Esophagus squamous epithelium (tissue), 5 donors: ENCODE measurements at places on chromosomes 1 and 21.

- no peak for DNase-seq
Observed at GRCh38 chr1:175250027-175250426, 57.5 kb upstream of the KIAA0040 start.

DNA sequence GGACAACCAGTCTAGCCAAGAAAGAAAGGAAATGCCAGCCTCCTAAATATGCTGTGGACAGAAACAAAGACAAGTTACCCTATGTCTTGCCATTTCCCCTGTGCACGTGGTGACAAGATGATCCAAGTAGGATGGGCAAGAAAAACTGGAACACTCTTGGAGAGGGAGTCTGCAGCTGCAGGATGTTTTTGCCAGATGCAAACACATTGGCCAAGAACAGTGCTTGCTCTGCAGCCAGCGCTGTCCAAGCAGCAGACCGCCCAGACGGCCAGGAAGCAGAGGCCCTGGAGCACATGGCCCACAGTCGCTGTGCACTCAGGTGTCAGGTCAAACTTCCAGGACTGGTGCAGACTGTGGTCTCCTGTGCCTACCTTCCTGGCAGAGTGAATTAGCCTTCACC, 189.3 kb downstream of the SLC35F3 start:
- DNase-seq: no peak

DNA sequence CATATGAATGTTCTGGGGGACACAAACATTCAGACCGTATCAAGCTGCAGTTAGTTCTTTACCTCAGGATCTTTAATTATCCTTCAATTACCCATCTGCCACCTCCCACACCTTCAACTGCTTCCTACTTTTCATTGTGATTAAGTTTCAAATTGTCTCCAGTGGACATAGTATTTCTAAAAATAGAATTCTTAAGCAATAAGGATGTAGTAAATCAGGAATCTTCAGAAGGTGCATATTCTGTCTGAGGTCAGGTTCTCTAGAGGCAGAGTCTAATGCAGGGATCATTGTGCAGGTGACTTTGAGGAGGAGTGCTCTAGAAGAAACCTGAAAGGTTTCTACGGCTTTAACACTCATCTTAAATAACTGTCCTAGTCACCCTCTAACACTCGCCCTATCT, 102.6 kb upstream of the PPP2R5A start:
- no peak for DNase-seq

DNA sequence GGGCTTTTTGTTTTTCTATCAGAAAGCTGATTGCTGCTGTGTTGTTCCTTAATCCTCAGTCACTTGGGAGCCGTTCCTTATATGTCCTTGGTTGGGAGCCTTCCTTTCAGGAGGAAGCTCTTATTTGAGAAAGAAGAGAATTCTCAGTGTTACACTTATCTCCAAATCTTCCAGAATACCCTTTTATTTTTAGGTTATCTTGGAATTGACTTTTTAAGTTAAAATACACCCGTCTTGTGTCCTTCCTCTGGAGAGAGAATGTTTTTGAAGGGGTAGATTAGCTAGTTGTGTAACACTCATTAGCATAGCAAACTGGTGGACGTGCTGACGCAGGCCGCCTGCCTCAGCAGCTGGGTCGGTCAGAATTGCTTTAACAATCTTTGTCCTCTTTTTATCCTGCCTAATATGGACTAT, 42.1 kb downstream of the LRRC8B start:
- DNase-seq: no peak

DNA sequence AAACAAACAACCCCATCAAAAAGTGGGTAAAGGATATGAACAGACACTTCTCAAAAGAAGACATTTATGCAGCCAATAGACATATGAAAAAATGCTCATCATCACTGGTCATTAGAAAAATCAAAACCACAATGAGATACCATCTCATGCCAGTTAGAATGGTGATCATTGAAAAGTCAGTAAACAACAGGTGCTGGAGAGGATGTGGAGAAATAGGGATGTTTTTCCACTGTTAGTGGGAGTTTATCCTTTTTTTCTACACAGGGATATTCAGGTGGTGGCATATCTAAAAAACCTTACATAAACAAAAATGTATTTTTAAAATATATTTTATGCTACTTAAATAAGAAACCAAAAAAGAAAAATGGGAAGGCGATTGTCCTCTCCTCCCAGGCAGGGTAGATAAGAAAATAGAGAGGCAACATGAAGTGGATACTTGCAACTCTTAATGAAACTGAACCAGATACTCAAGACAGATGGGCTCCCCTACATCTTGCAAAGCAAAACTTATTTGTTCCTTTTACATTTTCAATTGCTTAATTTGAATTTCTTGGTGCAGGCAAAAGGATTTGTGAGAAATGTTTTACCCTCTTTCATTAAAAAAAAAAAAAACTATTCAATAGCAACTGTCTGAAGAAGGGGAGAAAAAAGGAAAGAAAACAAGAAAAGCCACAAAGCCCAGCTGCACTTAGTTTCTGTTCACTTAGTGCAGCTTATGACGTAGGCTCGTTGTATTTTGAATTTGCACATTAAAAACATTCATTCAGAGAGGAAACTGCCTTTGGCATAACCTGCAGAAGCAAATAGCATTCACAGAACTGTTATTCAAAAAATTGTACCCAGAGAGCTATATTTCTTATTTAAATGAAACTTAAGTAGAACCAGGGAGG, 36.9 kb upstream of the RGS1 start:
- DNase-seq: no peak

DNA sequence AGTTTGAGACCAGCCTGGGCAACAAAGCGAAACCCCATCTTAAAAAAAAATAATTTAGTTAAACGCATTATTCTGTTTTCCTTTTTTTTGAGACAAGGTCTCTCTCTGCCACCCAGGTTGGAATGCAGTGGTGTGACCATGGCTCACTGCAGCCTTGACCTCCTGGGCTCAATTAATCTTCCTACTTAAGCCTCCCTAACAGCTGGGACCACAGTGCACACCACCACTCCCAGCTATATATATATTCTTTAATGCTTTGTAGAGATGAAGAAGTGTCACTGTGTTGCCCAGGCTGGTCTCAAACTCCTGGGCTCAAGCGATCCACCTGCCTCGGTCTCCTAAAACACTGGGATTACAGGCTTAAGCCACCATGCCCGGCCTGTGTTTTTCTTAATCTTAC, 7.7 kb upstream of the KLF17 start:
- no peak for DNase-seq

DNA sequence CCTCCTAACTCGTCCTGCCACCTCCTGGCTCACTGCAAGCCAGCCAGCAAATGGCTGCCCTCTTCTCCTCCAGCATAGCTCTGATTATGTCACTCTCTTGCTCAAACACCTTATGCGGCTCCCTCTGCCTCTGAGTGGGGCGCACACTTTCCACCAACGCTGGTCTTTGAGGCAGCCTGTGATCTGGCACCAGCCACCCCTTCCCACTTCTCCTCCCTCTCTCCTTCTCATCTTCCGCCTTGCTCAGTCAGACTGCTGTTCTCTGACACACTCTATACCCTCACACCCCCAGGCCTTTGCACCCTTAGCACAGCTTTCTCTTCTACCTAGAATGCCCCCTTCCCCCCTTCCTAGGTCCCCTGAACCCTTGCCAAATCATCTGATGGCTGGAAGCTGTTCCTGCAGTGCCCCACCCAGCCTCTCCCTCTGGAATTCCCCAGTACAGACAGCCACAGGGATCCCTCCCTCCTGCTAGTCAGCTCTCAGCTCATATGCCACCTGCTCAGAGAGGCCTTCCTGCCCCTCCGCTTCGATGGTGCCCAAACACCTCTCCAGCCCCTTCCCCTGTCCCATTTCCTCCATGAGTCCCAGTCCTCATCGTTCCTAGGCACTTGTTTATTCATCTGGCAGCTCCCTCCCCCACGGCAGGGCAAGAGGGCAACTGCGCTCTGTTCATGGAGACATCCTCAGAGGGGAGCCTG, 21.7 kb upstream of the PEF1 start:
- DNase-seq: no peak

DNA sequence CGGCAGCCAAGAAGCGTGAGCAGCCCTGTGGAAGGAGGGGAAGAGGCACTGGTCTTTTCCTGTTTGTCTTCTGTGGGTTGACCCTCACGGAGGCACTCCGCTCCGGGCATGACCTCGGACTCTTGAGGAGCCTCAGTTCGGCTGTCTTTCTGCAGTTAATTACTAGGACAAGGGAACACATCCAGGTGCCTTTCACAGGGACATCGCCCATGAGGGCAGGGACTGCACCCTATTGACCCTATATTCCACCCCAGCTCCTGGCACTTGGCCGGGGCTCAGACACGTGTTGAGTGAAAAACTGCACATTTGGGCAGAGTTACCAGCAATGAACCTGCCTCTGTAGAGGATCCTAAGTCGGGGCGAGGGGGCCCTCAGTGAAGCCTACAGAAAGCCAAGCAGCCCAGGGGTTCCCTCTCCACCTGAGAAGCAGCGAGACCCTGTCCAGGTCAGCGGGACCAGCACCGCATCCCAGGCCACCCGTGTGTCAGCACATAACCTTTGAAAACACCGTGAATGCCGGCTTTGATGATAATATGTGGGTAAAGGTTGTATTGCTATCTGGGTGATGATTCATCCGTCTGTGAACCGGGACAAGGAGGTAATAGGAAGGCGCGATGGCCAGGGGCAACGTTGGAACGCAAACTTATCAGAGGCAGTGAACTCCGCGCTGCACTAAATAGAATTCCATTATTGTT, 161.4 kb upstream of the ARHGEF16 start:
- no peak for DNase-seq
